ENCODE measurements at places on chromosomes 6 and 20.

DNA sequence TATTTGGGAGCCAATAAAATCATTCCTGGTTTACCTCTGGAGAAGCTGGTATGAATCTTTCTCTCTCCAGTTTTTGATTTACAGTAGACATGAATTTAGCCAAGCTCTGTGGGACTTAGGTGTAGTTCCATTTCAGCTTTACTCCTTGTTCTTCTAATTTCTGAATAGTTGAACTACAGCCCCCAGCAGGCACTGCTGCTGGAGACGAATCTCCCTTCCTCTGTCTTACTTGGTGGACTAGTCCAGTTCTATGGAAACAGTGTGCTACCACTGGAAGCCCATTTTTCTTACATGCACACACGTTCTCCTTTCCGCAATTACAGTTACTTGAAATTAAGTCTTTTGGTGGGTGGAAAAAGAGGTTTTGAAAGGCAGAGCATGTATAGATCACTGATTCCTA is 42.3 kb downstream of the RALGAPB start:
- no peak for DNase-seq

- peak; percentile 63 for DNase-seq
Measured at GRCh38 chr6:132907914-132908313, 93.5 kb downstream of the RPS12 start.

- no peak for DNase-seq
Measured at GRCh38 chr6:44935693-44936300, 392.3 kb upstream of the RUNX2 start.

- no peak for DNase-seq
Measured at GRCh38 chr20:64159711-64160110, 4.5 kb upstream of the MYT1 start.

- DNase-seq = no peak
Measured at GRCh38 chr20:47262365-47263013, 94.0 kb downstream of the ZMYND8 start.

DNA sequence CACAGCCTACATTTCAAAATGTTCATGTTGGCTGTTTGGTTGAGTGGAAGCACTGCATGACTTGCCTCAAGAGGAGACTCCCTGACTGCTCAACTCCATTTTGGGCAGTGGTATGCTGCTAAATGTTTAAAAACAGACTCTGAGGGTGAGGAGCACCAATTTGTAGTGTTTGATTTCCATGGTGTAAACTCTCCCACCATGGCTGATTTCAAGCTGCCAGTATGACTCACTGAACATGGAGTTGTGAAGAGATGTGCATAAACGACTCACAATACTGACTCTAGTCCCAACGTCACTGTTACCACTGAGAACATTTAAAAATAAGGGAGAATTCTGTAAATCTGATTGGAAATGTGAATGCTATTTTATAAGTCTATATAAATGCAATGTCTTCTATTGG is 70.4 kb downstream of the BACH2 start:
- no peak for DNase-seq

GRCh38 chr6:69276204-69276603 is 520.6 kb downstream of the LMBRD1 start:
- no peak for DNase-seq

GRCh38 chr20:47708140-47708807 is 77.0 kb downstream of the SULF2 start:
- DNase-seq = no peak

- DNase-seq = peak; percentile 32
Measured at GRCh38 chr6:41656002-41656691, 17.9 kb downstream of the MDFI start.

GRCh38 chr6:88683734-88684133 is 279.7 kb downstream of the RNGTT start:
- DNase-seq = no peak

DNA sequence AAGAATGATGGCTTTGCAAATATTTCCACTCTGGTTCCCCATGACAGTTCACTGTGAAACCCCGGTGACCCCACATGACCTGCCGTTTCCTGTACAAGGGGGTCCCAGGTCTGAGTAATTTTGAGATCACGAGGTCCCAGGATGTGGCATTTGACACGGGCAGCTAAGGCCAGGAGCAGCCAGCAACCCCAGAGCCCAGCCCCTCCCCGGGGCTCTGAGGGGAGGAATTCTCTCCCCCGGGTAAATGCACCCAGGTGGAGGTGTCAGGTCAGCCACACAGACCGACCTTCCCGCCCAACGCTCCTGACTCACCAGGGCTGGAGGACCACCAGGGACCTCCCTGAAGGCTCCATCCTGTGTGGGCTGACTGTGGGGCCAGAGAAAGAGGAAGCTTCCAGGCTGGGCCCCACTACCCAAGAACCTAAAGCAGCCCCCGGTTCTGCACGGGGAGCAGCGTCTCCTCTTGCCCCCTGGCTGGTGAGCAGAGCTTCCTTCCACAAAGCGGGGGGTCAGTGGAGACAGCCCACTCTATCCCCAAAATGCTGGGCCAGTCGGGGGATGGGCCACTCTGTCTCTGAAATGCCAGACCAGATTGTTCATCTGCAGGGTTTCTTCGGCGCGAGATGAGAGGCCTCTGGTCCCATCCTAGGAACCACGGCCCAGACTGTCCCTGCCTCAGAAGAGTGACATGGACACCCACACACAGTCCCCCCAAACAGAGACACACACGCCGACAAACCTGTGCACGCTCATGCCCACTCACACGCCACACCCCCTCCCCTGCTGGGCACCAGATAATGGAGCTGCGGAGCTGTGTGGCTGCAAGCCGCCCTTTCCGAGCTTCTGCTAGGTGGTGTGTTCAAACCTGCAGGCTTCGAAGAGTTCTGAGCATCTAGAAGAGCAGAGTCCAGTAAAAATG is 23.4 kb upstream of the SLCO4A1 start:
- no peak for DNase-seq

DNA sequence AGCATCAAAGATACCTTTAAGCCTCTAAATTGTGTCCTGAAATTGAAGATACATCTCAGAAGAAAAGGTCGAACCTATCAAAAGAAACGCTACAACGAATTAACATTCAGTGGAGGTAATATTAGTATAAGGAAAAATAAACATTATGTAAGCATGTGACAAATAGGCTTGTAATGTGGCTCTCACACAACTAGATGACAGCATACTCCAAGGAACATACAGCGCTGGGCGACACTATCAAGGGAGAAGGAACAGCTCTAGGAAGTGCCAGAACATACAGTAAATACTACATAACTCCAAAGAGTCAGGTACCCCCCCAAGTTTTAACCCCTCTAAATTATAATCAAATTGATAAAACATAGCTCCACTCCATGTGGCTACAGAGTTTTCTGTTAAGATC is 103.5 kb downstream of the LAMP5 start:
- peak; percentile 28 for DNase-seq

GRCh38 chr6:170042596-170043118 is 248.2 kb downstream of the DLL1 start:
- DNase-seq = no peak

GRCh38 chr6:31958412-31958740 is 395 bp downstream of the NELFE start:
- DNase-seq = no peak

DNA sequence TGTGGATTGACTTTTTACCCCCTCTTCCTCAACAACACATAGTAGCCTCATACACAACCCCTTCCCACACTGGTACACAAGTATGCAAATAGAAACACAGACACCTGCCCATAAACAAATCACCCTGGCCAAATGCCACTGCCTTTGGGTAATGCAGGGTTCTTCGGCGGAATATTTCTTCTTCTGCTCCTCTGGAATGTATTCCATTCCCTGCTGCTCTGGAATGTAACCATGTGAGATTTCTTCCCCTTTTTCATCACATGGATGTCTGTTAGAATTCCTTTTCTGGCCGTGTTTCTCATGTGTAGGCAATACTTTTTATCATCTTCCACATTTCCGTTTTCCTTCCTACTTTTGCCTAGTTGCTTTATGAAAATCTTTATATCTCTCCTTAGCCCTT is 76.1 kb upstream of the TPD52L1 start:
- no peak for DNase-seq

GRCh38 chr6:107784669-107785068 is 39.4 kb downstream of the SCML4 start:
- no peak for DNase-seq

GRCh38 chr6:27868311-27868710 is 43.9 kb downstream of the OR2B2 start:
- DNase-seq = no peak

- DNase-seq = peak; percentile 20
Measured at GRCh38 chr20:34627458-34627857, 49.4 kb downstream of the PIGU start.

DNA sequence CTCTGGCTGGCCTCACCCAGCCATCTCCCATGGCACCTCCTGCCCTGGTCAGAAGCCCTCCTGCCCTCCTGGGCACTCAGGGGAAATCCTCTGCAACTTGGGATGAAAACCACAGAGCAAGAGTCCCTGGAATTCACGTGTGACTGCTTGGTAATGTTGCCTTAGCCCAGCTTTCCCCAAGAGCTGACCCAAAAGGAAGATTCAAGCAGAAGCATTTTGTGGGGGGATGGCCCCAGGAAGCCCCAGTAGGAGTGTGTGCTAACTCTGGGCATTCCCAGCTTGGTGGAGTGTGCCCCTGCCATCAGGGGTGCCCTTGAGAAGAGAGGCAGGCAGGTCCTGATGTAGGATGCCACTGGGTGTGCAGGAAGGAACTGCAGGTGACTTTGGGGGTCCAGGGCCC is 35.5 kb downstream of the SNX5 start:
- DNase-seq = no peak

DNA sequence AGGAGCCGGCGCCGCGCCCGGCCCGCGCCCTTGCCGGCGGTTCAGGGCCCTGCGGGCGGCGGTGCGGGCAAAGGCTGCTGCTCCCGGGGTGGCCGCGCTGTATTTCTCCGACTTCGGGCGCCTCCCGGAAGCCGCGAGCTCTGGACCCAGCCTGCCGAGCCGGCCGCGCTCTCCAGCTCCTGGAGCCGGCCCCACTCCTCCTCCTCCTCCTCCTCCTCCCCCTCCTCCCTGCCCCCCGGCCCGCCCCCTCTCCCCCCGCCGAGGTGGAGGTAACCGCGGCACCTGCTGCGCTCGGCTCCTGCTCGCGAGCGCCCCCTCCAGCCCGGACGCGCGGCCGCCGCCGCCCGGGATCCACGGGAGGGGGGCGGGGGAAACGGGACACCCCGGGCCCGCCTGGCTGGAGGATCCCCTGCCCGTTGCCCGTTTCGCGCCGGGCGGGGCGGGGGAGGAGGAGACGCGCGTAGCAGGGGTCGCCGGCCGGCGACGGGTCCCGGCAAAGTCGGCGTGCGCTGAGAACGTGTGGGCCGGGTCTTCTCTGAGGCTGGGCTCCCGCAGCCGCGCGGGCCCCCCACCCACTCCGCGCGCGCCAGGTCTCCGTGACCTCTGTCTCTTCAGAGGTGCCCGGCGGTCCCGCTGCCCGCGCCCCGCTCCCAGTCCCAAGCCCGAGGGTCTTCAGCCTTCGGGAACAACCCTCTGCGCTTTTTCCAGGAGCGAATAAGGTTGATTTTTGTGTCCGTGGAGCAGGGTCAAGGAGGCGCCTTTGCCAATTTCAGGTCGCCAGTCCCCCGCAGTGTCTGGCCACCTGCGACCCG is at the start of gene SLC22A23:
TSS of gene SLC22A23 (minus strand) at position 153 of the 812 bp plus-strand sequence. CDS start 491 bp downstream, outside the sequence.
- DNase-seq = peak; percentile 82

- DNase-seq = no peak
Measured at GRCh38 chr6:39617026-39617425, 108.2 kb downstream of the KIF6 start.

DNA sequence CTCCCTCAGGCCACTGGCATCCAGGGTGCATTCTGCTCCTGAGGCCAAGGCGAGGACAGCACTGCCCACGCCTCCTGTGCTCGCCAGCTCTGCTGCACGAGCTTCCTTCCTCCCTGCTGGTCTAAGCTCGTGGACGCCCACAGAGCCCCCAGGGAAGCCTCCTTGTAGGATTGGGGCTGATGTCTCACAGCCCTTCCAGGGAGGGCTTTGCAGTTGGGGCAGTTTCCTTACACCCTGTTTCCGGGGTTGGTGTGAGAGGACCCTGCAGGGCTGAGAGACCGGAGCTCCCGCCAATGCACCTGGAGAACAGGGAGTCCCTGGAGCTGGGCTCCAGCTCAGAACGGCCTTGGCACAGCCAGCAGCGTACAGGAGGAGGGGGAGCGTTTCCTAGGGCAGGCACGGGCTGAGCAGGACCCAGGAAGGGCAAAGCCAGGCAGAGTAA is 172.4 kb upstream of the PDE10A start:
- no peak for DNase-seq

GRCh38 chr20:58012731-58013510 is 215.5 kb downstream of the ANKRD60 start:
- no peak for DNase-seq

- DNase-seq = no peak
Measured at GRCh38 chr20:57397693-57398108, 6.5 kb downstream of the RBM38 start.

DNA sequence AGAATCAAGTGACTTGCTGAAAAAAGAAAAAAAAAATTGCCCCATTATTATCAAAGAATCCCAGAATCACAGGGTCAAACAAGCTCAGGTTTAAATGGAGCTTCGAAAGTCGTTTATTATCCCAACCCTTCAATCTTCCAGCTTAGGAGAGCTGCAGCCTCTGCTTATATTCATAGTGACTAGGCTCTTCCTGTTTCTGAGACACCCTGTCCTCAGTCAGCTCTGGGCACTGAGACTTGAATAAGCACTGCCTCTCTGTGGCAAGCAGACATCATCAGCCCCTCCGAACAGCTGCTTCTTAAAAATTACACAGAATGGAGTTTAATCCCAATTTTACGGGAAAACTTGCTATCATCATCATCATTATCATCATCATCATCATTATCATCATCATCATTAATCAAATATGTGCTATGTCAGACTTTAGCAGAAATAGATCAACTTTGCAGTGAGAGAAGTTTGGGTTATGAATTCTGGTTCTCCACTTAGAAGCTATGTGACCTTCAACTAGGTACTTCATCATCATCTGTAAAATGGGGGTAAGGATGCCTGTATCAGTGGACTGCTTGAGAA is 614.0 kb upstream of the SYNCRIP start:
- no peak for DNase-seq

- no peak for DNase-seq
Measured at GRCh38 chr20:5504061-5504739, 187.4 kb upstream of the PROKR2 start.

GRCh38 chr20:53038299-53038698 is 66.1 kb downstream of the TSHZ2 start:
- no peak for DNase-seq

DNA sequence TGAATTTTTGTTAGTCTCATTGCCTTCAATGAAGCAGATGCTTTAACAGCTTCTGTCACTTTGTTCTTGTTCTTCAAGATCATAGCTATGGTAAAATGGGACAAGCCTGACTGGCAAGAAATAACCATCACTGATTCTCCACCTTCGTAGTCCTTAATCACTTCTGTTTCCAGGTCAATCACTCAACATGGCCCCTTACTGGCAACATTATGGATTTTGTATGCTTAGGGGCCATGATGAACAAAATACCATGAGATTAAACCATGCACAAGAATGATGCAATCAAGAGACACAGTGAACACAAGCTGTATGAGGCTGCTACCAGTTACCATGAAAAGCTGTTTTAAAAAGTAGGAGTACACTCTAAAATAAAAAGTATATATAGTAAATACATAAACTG is 32.8 kb downstream of the ADNP start:
- no peak for DNase-seq

GRCh38 chr6:121187200-121187832 is 147.0 kb downstream of the TBC1D32 start:
- no peak for DNase-seq

Data from HTR-8/SVneo (cell line).